ENCODE measurements at places on chromosomes 16 and 17.

DNA sequence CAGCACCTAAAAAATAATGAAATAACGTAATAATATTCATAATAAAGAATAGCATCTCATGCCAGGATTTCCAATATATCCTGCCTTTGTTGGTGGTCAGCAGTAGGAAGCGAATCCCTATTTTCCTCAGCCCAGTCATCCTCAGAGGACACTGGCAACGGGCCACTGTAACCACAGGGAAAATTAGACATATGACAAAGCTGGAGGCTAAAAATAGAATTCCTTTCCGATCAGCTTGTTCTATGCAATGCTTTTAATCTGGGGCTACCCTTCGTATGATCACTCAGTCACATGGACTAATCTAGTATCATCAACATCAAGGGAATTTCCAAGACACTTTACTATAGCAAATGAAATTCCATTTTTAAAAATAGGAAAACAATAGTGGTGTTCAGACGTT is 246.9 kb upstream of the KCNJ16 start:
- no peak for DNase-seq

DNA sequence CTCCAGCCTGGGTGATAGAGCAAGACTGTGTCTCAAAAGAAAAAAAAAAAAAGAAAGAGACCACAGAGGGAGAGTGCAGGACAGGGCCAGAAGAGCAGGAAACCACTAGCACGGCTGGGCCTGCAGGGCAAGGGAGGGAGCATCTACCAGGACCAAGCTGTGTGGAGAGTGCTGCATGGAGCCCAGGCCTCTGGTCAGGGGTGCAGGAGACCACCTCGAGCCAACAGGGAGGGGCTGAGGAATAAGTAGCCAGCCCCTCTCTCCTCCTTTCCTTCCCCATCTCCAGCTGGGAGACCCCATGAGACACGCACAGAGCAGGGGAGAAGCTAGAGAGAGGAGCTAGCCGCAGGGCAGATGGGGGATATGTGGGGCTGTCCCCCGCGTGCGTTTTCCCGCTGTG is 67.0 kb upstream of the DNAH17 start:
- no peak for DNase-seq

DNA sequence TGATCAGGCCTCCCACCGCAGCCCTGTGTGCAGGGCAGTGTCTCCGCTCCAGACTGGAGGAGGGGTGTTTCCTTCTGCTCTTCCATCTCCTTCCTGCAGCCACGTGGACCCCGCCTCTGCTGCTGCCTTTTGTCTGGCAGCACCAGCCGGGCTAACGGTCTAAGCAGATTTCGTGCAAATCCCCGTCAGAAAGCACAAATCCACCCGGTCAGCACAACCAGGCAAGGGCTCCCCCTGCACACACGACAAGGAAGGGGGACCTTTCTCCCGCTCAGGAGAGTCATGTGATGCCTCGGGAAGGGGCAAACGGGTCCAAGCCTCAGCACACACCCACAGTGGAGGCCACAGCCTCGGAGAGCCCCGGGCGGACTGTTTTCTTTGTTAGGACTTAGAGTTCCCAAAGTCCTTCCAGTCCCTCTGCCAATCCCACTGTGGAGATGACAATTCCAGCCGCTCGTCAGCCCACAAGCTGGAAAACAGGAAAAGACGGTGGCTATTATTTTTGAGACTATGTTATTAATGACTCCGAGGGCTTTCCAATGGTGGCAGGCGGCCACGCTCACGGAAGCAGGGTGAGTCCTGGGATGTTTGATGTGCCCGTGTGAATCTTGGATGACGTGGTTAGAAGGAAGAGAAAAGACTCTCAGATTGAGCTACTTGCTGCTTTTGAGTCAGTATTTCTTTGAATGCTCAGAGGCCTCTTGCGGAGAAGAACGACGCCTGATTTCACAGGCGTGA is 22.5 kb upstream of the MEAK7 start:
- DNase-seq, result no peak

DNA sequence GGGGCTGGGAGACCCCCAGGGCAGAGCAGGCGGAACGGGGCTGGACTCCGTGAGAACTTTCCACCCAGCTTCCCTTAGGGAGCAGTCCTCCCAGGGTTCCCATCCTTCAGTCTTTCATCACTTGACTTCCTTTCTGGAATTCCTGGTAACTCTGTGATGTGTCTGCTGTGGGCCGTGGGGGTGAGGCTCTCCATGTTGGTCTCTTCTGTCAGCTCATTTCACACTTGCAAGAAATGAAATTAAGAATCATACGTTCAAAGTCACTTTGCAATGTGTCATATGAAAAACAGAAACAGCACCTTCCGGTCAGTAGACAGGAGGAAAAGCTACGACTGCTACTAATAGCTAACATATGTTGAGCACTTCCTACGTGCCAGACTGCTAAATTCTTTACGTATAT is 5.4 kb upstream of the BBS2 start:
- DNase-seq, result no peak

- no peak for DNase-seq
Observed at GRCh38 chr17:81962499-81963441, 1.8 kb upstream of the NOTUM start.

GRCh38 chr16:88596483-88596882 is 26.3 kb downstream of the ZC3H18 start:
- DNase-seq, result no peak

DNA sequence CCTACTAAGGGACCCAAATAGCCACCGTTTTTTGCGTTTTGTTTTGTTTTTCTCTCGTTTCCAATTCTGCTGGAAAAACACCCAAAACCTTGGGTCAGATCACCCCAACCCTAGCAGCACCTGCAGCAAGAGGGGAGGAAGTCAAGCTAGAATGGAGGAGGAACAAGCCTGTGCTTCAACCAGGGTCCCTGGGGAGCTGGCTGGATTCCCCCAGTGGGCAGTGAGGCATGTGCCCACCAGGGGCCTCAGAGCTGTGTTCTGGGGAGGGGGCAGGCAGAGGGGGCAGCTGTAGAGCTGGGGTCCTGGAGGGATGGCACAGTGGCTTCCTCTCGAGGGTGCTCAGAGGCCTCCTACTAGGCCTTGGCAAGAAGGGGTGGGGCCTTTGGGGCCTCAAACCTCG is 6.5 kb downstream of the CD79B start:
- no peak for DNase-seq

DNA sequence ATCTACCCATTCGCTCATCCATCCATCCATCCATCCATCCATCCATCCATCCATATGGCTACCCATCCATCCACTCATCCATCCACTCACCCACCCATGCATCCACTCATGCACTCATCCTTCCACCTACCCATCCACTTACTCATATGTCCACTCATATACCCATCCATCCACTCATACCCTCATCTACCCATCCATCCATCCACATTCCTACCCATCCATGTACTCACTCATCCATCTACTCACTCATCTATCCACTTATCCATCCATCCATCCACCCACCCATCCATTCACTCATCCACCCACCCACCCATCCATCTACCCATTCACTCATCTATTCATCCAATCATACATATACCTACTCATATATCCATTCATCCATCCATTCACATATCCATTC is 112.0 kb downstream of the RBFOX3 start:
- no peak for DNase-seq

GRCh38 chr16:57966204-57966771 is 4.6 kb downstream of the CNGB1 start:
- DNase-seq, result no peak

DNA sequence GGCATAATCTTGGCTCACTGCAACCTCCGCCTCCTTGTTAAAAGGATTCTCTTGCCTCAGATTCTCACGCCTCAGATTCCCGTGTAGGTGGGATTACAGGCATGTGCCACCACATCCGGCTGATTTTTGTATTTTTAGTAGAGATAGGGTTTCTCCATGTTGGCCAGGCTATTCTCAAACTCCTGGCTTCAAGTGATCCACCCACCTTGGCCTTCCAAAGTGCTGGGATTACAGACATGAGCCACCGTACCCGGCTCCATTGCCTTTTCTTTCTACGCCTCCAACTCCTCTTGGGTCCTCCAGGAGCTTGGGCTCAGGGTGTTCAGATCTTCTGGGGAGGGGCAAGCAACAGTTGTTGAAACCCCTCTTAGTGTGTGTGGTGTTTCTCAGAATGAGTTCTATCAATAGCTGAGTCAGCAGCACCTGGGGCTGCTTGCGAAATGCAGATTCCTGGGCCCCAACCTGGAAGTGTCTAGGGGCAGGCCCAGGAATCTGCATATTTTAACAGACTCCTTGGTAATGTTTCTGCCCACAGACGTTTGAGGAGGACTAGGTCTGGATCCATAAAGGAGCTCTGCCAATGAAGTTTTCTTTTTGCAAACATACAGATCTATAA is 31.4 kb downstream of the SEC14L5 start:
- no peak for DNase-seq

DNA sequence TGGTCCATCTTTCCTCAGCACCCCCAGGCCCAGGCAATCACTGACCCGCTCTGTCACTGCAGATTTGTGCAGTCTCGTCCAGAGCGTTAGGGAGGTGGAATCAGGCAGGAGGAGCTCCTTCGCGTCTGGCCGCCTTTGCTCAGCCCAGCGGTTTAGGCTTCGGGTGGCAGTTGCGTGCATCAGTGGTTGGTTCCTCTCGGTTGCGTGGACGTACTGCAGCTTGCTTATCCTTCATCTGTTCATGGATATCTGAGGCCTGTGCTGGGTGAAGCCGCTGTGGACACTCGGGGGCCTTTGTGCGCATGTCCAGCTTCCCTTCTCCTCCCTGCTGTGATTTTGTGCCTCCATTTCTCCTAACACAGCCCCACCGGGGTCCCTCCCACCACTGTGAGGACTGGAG is 4.7 kb upstream of the P2RX1 start:
- DNase-seq, result no peak

GRCh38 chr17:60390925-60391470 is 935 bp downstream of the USP32 start:
- DNase-seq, result no peak

DNA sequence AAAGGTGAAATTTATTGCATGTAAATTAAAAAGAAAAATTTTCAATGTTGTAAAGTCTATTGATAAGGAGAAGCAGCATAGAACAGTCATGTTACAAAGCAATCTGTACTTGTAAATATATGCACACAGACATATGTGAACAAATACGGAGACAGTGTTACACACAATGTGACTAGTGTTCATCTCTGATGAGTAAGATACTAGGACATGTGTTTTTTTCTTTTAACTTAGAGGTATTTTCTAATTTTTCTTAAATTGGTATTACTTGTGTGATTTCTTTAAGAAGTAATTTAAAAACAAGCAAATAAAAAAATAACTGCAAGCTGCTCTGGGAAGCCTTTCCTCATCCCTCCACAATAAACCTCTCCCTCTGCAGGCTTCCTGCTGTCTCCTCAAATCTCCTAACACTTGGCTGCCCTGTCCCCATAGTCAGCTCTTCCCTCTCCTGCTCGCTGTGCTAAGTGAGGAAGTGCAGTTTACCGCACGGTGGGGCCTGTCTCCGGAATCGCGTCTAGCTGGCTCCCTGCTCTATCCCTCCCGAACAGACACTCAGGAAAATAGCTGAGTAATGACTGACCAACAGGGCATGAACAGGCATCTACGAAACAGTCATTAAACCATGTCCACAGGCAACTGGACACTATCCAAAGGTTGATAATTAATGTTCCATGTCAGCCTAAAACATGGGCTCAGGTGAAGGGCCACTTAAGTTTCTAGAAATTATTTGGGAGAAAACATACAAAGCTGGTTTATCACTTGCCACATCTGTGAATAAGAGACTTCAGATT is 35.9 kb downstream of the CMTM4 start:
- peak; percentile 91 for DNase-seq
